ENCODE measurements at places on chromosomes 13 and 19.

DNA sequence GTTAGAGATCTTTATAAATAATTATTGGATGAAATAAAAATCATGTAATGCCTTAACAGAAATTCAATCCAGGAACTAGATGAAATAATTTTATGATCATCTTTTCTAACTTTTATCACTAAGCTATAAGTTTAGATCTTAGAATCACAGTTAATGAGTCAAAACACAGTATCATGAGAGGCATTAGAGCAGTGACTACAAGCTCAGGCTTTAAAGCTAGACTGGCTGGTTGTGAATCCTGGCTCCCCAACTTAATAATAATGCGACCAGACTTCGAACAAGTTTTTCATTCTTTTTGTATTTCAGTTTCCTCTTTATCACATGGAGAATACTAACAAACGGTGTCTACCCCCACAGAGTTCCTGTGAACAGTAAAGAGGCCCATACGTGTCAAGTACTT, 108.6 kb downstream of the MYCBP2 start:
- DNase-seq = no peak

GRCh38 chr13:41075485-41075884, 14.2 kb downstream of the WBP4 start:
- DNase-seq = no peak

- no peak for DNase-seq
These were observed 2.4 kb downstream of the TICAM1 start for GRCh38 chr19:4829001-4829712.

DNA sequence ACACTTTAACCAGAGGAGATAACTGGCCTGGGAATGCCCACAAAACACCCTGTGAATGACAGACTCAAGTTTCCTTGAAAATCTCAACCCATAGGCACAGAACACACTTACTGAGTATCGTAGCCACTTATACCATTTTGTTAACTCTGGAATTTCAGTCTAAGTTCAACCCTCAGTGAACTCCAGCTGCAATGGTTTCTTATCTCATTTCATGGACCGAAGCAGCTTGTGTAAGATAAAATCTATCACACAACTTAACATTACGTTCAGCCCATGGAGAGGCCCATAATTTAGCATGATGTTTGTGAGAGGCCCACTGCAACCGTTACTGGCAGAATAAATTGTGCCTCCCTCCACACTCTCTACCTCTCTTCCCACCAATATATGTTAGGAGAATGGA, 323.0 kb downstream of the DNAJC15 start:
- DNase-seq = no peak

- no peak for DNase-seq
These were observed 295.4 kb upstream of the MAB21L1 start for GRCh38 chr13:35771898-35772297.

DNA sequence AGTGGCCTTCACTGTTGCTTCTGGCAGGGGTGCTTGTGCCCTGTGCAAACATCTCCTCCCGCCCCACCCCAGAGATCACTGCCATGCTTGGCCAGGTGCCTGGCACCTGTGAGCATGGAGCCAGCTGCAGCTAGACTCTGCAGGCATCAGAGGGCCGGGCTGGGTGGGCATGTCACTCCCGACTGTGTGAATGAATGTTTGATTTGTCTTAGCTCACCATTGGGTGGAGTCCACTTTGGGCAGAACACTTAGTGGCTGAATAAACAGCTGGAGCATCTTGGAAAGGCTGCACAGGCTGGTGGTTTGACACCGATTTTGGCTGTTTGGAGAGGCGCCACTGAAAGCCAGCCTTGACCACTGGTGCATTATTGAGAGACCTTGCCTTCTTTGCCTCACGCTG, 267.3 kb downstream of the DLEU7 start:
- DNase-seq = no peak

GRCh38 chr19:39139971-39140453, 14.4 kb downstream of the PAK4 start:
- DNase-seq = no peak

GRCh38 chr13:73991884-73992283, 142.3 kb downstream of the KLF12 start:
- no peak for DNase-seq

DNA sequence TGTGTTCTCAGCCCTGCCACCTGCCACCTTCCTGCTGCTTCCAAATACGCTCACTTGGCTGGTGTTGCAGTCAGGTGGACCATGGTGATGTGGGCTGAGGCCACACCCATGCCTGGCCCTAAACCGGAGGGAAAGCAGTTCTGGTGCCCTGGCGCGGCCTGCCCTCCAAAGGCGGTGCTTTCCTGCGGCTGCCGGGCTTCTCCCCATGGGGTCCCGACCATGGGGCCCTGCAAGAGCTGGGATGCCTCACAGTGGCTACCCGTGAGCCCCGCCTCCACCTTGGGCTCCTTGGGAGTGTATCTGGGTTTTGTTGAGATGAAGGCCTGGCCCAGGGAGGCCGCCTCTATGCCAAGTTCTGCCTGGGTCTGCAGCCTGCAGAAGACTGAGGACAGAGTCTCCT, 73.7 kb downstream of the ERICH6B start:
- no peak for DNase-seq

DNA sequence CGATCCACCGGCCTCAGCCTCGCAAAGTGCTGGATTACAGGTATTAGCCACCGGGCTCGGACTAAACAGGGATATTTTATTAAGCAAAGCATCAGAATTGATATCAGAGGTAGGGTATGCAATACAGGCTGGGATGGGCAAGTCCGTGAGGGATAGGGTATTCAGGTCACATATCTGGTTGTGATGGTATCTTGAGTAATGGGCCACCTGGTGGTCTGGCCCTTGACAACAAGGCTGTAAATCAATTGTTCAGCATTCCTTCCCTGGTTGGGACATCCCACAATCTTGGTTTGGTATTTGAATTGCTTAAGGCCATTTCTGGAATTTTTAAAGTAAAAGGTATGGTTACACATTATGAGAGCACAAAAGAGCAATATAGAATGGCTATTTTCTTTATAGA, 1588.0 kb downstream of the SLITRK1 start:
- DNase-seq = no peak

DNA sequence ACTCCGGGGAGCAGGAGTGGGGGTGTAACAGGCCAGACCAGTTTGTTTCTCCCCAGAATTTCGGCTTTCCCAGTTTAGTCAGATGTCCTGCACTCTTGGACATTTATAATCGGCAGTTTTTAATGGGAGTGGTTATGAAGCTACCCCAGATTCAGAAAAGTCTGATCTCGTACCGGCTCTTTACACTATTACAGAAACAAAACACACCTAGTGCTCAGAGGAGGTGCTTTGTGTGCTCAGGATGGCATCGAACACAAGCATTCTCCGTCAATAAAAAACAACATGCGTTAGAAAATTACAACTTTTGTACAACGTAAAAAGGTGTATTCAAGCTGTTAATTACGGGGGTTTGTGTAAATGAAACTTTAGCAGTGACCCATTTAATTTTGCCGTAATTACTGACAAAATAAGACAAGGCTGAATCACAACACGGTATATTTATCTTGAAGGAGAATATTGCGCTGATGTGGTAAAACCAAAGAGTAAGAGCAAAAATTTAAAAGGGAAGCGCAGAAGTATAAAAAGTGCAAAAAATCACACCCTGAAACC, 6.6 kb upstream of the SOX1 start:
- no peak for DNase-seq

GRCh38 chr19:407511-408440, 1.2 kb downstream of the C2CD4C start:
- no peak for DNase-seq

DNA sequence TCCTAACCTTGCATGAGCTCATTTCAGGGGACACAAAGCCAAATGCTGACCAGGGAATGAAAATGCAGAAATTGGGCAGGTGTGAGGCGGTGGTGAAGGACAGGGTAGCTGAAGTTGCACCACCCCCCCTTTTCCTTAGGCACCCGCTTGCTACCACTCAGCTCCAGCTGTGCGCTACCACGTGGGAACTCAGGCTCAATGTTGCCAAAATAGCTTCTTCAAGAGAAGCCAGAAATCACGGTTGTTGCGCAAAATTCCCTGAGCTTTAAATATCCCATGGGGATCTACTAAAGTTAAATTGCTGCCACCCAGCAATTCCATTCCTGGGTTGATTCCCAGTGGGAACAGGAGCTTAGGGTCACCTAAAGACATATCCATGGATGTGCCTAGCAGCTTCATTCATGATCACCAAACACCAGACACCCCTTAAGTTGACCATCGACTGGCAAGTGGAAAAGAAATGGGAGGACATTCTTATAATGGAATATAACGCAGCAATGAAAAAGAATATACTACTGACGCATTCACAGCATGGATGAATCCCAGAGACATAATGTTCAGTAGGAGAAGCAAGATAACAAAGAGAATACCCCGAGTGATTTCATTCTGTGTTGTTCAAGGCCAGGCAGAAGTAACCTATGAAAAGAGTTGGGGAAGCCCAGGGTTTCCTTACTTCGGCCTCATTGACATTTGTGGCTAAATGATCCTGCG, 12.8 kb upstream of the ADGRL1 start:
- no peak for DNase-seq

DNA sequence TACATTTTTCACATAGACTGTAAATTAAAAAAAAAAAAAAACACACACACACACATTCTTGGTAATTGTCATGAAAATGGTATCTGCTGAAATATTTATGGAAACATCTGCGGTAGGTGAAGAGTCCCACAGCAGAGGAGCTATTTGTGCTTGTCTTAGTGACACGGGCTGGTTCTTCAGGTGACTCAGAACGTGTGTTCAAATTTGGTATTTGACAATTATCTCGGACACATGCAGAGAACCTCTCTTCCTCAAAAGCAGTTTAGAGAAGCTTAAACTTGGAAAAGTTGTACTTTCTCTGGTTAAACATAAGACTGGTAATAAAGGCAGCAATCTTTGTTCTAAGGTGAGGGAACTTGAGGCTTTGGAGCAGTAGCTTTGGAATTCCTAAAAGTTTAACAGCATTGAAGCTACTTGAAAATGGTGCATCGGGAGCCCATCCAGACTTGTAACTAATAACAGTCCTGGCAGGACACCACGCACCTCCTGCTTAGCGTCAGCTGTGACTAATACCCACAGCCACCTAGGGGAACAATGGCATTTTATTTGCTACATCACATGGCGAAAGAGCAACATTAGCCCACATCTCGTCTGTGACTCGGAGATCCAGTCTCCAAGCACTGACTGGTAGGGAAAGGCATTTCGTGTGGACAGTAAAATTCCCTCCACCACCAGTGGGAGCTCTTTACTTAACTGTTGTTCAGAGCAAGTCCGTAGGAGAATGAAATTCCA, 1505.1 kb upstream of the SLC10A2 start:
- DNase-seq = no peak

GRCh38 chr13:113405481-113406300, 41.8 kb upstream of the GRTP1 start:
- no peak for DNase-seq

- DNase-seq = no peak
These were observed 48.7 kb upstream of the RANBP3 start for GRCh38 chr19:6026390-6027227.

- no peak for DNase-seq
These were observed 412.7 kb downstream of the LMO7 start for GRCh38 chr13:76048675-76049375.

- no peak for DNase-seq
These were observed 336 bp downstream of the CD22 start for GRCh38 chr19:35329323-35329722.

DNA sequence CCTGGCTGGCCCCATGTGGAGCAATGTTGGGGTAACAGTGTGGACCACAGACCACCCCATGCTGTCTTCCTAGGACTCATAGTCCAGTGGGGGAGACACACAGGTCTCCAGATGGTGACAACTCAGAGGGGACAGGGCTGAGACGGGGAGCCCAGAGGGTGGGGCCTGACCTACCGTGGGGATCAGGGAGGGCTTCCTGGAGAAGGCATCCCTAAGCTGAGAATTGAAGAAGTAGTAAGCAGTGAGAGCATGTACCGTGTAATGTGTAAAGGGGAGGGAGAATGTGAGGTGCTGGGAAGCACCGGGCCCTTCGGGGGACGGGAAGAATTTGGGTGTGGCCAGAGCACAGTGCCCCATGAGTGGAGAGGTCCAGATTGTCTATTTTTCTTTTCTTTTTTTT, 31.0 kb downstream of the PPP1R37 start:
- DNase-seq = no peak

DNA sequence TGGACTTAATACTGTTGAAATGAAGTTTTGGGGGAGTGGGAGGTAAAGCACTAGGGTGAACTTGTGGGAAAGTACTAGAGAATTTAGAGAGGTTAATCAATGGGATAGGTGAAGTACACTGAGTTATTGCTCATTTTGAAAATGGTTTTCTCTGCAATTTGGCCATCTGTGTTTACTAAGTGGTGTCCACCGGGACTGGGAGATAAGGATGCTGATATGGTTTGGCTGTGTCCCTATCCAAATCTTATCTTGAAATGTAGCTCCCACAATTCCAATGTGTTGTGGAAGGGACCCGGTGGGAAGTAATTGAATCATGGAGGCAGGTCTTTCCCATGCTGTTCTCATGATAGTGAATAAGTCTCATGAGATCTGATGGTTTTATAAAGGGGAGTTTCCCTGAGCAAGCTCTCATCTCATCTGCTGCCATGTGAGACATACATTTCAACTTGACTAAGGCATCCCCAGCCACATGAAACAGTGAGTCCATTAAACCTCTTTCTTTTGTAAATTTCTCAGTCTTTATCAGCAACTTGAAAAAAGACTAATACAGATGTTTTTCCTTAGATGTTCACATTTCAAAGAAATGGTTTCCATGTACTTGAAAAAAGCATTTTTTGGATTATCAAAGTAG, 1569.4 kb upstream of the PRR20A start:
- no peak for DNase-seq

DNA sequence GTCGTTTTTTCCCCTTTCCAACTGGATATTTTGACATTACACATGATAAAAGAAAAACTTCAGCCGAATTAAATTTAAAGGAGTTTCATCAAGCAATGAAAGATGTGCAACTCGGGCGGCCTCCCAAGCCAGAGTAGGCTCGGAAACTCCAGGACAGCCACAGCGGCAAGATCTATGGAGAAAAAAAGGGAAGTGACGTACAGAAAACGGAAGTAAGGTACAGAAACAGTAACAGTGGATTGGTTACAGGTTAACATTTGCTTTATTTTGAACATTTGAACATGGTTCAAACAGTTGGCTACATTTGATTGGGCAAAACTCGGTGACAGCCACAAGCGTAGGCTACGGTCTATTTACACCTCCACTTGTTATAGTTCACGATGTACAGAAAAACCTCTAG, 30.5 kb upstream of the FAM124A start:
- DNase-seq = no peak

GRCh38 chr19:40862785-40863184, 12.5 kb upstream of the CYP2A6 start:
- no peak for DNase-seq

DNA sequence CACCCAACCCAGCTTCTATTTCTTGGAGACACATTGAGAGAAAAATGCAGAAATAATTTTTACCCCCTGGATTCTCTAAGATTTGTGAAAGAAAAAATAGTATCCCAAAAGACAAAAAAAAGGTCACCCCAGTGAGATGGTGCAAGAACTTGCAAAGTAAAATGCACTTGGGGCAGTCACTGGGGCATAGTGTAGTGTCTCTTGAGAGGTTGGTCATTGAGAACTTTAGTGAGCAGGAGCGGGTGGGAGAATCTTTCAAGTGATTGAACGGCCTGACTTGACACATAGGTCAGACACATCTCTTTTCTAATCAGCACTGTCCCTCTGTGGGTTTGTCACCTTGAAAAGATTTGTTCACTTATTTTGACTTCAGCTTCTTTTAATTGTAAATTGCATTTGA, 2.4 kb downstream of the ZNF85 start:
- no peak for DNase-seq

- no peak for DNase-seq
These were observed 1.3 kb downstream of the SNRPA start for GRCh38 chr19:40752257-40752781.

- DNase-seq = peak; percentile 82
These were observed 18.3 kb downstream of the UBAC2 start for GRCh38 chr13:99218969-99219368.

- DNase-seq = no peak
These were observed 11.6 kb upstream of the OR1M1 start for GRCh38 chr19:9075064-9075949.
